CD4-positive, alpha-beta memory T cell (primary cell): ENCODE measurements at places on chromosomes 7 and 10. TPM values are rescaled to one million over a fixed set of nuclear protein-coding genes. Genes with fewer than 3 reads are reported as not detected.

- DNase-seq = no peak
Measured at GRCh38 chr7:155732286-155732685, 80.0 kb downstream of the SHH start.

DNA sequence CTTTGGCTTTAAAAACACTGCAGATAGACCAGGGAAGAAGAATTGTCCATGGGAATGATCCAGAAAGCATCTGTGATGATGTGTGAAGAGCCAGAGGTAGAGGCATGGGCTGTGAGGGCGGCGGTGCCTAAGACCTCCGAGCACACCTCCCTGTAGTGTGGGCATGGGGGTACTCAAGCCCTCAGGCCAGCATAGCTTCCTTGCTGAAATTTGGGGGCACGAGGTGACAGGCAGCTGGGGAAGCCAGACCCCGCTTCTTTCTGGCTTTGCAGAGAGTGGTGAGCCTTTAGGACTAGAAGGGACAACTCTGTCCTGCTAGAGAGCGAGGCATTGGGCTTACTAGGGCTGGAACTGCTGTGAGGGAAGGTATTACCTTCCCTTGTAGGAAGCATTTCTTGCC is 187.7 kb upstream of the SH2B2 start:
- no peak for DNase-seq

DNA sequence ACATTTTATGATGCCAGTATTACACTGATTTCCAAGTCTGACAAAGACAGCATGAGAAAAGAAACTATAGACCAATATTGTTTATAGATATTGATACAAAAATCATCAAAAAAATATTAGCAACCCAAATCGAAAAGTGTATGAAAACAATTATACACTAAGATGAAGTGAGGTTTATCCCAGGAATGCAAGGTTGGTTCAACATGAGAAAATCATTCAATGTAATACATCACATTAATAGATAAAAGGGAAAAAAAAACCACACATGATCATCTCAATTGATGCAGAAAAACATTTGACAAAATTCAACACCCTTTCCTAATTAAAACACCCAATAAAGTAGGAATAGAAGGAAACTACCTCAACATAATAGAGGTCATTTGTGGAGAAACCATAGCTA is 153.9 kb downstream of the DNAJC1 start:
- no peak for DNase-seq

MMRN2 gene
- polyA plus RNA-seq = not detected

PCLO gene
- polyA plus RNA-seq = not detected

- peak; percentile 70 for DNase-seq
Measured at GRCh38 chr7:30740417-30741181, 11.3 kb upstream of the INMT start.

GRCh38 chr10:93445097-93445960 is 36.8 kb downstream of the MYOF start:
- no peak for DNase-seq

PNLIPRP2 gene
- not detected for polyA plus RNA-seq

CYP2C8 gene
- not detected for polyA plus RNA-seq

DNA sequence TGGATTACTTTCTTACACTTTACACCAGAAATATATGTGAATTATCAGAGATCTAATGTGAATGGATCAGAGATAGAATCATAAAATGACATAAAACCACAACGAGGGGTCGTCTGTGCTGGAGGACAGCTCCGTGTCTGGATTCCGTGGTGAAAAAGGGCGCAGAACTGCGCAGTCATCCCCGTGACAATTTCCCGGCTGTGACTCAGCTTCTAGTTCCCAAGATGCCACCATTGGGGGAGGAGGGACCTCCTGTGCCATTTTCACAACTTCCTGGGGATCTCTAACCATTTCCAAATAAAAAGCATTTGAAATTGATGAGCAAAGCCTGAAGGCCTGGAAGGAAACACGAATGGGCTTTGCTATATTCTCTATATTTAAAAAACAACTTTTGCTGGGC is 72.1 kb downstream of the PDGFA start:
- no peak for DNase-seq

DNA sequence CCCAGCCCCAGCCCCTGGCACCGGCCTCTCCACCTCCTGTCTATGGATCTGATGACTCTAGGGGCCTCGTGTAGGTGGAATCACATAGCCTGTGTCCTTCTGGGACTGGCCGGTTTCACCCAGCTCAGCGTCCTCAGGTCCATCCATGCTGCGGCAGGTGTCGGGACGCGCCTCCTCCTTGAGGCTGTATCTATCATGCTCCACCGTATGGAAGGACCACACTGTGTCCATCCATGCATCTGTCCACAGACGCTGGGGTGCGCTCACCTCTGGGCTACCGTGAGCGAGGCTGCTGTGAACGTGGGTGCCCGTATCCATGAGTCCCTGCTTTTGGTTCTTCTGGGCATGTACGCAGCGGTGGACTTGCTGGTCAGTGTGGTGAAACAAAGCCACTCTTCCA is 281.1 kb downstream of the MAD1L1 start:
- no peak for DNase-seq

CABCOCO1 gene
- polyA plus RNA-seq = not detected

DNA sequence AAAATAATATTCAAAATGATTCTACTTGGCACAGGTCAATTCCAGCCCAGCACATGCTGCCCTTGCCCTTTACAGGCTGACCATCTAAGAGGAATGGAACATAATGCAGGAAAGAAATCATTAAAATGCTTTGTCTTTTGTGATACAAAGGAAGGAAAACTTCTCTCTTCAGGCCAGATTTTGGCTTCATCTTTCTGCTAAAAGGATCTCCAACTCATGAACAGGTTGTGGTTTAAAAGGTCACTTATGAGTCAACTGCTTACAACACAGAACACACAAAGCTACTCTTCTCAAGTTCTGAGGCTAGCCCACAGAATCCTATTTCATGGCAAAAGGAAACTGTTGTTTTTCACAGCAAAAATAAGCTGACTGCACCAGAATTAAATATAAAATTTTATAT is 197.1 kb downstream of the DOCK4 start:
- no peak for DNase-seq

TMEM60 gene
- 36.6 TPM for polyA plus RNA-seq

DNA sequence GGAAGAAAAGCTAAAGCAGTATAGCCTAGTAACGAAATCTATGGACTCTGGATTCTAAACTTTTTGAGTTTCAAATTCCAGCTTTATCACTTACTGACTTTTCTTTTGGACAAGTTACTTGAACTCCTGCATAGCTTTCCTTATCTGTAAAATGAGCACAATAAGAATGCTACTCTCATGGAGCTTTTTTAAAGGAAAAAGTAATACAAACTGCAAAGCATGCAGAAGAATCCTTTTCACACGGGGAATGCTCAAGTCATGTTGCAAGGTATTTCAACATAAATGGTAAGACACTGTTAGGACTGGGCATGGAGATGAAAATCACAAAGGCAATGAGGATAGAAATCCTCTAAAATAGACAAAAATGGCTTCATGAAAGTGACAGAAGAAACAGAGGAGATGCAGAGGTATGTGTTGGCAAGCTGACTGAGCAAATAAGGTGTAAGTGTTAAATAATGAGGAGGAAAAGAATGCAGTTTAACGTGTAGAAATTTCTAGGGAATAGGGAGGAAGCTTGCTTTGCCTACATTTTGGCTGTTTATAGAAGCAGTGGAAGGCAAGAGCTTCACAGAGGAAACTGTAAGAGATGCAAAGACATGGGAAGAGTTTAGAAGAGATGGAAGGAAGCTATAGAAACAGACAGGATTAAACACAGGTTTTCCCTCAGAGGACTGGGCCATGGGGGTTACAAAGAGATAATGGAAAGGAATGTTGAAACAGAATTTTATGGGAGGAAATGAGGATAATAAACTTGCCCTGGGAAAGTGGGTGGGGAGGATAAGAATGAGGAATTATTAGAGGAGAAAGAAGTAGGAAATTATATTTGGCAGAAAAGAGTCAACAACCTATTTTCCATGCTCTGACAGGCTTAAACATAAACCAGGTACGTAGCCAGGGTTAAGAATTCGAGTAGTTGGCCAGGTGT is 28.8 kb upstream of the SNX13 start:
- DNase-seq = no peak

DNA sequence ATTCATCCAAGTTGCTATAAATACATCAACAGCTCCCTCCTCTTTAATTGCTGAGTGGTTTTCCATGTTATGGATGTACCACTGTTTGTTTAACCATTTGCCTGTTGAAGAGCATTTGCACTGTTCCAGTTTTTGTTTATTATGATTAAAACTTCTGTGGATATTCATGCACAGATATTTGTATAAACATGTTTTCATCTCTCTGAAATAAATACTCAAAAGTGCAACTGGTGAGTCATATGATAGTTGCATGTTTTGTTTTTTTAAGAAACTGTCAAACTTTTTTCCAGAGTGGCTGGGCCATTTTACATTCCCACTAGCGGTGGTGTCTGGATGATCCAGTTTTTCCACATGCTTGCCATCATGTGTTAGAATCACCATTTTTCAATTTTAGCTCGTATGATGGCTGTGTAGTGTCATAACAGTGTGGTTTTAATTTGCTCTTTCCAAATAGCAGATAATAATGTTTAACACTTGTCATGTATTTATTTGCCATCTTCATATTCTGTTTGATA is 33.6 kb downstream of the MEOX2 start:
- no peak for DNase-seq

CPN1 gene
- not detected for polyA plus RNA-seq

- no peak for DNase-seq
Measured at GRCh38 chr10:128929131-128929530, 537.9 kb upstream of the MGMT start.

PRSS37 gene
- not detected for polyA plus RNA-seq

DNA sequence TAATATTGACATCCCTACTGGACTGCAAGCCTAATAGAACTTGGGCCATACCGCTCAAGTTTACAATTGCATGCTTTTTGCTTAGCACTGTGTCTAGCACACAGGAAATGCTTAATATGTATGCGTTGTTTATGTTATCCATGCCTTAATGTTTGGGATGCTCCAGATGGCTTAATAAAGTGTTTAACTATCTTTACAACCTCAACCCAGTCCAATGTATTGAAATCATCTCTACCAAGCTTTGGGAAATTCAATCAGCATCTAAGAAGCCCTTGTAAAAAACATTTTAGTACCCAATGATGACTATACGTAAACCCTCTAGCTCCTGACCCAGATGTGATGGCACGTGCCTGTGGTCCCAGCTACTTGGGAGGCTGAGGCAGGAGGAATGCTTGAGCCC is 40.0 kb downstream of the CALD1 start:
- no peak for DNase-seq

- DNase-seq = no peak
Measured at GRCh38 chr7:125326666-125327255, 397.1 kb upstream of the POT1 start.

STEAP1 gene
- polyA plus RNA-seq = not detected

DNA sequence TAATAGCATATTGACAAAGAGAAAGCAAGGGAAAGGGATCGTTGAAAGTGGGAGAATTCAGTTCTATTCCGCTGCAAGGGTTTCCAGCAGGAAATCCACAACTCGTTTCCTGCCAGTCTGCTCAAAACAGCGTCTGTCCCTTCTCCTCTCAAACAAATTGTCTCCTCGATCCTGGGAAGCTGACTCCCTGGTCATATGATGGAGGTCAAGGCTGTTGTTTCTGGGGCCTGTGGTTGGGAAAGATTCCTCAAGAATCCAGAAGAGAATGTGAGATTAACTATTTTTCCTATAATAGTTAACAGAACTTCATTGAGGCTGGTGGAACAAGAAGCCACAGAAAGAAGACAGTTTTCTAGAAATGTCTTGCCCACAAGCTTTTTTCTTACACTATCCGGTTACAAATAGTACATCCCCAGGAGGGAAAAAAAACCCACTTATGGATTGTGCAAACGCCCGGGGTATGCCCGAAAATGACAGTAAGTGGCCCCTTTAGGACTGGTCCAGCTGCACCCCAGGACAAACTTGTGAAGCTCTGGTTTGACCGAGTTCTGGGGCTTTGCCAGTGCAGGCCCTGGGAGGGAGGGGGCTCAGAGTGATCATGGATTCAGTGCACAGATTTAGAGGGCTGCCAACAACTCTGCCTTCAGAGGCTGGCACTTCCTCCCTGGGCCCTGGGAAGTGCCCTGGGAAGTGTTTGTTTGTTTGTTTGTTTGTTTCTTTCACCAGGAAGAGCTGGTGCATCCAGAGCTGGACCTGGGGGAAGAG is 49.4 kb upstream of the CTBP2 start:
- no peak for DNase-seq

FAM25G gene
- polyA plus RNA-seq = not detected

DNA sequence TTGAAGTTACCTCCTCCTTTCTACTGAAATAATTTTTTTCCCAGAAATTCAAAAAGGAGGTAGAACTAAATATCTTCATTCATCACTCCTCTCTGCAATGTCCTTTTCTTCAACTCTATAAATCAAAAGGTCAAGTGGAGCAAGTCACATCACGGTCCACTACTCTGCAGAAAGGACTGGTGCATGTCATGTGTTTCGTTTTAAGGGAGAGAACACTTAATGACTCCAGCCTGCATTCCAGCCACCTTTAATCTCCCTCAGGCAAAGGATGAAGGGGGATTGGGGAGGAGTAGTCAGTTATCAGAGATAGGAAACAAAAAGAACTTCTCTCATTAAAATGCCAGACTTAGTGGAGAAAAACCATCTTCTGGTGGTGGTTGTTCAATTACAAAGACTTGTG is 78.9 kb downstream of the ANK3 start:
- no peak for DNase-seq

DNA sequence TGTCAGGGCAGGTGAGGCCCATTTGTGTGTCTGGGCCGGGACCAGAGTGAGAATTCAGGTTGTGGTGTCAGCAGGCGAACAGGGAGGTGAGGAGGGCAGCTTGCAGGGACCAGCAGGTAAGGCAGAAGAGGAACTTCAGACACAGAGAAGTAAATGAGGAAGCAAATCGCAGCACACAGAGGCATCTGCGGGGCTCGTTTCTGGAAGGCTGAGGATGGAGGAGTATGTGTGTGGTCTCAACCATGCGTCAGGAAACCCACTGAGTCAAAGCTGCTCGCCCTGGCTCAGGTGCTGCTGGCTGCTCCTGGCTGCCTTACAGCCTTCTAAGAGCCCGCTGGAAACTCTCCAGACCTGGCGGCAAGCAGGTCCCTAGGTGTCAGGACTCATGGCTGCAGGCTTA is 26.9 kb upstream of the PITRM1 start:
- DNase-seq = no peak

WNT16 gene
- not detected for polyA plus RNA-seq

CLRN3 gene
- not detected for polyA plus RNA-seq

TCAF2 gene
- 8.3 TPM for polyA plus RNA-seq

DNA sequence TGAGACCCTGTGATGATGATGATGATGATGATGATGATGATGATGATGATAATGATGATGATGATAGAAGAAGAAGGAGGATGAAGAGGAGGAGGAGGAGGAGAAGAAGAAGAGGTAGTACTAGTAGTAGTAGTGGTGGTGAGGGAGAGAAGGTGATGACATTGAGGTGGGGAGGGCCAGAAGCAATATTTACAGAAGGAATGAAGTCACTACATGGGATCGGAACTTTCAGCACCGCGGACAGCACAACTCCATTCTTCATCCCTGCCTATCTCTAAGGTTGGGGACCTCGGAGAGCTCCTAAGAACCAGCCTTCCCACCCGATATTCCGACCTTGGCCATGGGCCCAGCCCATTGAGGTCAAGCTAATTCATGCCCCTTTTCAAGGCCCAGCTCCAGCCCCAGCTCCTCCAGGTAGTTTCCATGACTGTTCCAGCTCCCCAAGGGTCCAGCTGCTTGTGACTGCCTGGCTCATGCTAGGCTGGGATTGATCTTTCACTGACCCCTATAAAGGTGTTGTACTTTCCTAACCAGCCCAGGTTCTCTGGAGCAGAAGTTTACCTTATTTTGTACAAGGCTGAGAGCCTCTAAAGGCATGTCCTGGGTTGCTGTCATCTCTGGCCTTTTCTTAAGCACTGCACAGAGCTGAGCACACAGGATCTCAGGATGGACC is 10.3 kb downstream of the CRHR2 start:
- no peak for DNase-seq

GRCh38 chr10:76190634-76191270 is 759.3 kb downstream of the LRMDA start:
- no peak for DNase-seq

ACTL6B gene
- polyA plus RNA-seq = not detected
